ENCODE measurements at places on chromosomes 7 and 10.

DNA sequence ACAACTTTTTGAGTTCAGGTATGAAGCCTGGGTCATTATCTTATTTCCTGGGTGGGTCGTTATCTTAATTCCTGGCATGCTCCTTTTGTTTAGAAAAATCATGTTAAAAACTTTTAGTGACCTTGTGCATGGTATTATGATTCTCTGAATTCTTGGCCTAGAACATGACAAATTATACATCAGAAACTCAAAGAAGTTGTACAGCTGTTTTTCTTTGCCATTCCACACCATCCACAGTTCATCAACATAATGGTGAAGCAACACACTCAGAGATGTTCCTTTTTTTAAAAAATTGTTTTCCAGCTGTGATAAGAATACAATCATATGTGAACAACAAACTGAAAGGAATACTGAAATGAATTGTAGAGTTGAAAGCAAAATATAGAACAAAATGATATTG is 149.2 kb upstream of the SEMA3D start:
- DNase-seq = no peak

DNA sequence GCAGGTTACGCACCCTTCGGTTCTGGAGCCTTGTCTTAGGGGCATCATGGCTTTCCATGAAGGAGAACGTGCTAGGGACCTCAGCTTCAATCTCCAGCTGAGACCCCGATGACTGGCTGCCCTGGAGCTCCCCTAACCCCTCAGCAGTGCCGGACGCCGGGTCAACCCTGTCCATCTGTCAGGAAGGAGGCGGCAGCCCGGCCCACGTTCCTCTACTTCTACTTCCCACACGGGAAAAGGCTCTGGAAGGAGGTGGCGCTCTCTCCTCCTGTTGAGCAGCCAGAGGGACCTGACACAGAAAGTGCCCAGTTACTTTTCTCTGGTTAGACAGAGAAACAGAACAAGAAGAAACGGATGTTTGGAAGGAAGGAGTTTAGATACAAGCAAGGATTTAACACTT is 87.4 kb downstream of the DYNC2I1 start:
- no peak for DNase-seq

GRCh38 chr10:11249152-11249807 is 231.6 kb downstream of the CELF2 start:
- no peak for DNase-seq

- no peak for DNase-seq
These were observed 71.2 kb downstream of the ADCY1 start for GRCh38 chr7:45645141-45645969.

DNA sequence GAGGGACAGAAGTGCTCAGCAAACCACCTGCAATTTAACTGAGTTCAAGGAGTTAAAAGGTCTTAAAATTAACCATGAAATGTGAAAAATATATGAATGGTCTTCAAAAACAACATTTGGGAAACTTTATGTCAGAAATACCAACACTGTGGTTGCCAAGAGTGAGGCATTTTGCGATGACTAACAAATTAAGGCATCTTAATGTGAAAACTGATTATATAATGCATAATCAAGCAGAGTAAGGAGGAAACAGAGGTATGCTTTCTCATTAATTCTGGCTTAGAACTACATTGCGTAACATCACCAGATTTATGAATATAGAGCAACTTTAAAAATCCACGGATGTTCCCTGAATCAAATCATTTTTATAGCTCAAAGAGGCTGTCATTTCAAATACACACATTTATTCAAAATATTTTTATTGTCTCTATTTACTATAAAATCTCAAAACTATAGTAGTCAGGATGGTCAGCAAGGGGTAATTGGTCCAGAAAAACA is 335.5 kb downstream of the LRRTM3 start:
- DNase-seq = no peak

DNA sequence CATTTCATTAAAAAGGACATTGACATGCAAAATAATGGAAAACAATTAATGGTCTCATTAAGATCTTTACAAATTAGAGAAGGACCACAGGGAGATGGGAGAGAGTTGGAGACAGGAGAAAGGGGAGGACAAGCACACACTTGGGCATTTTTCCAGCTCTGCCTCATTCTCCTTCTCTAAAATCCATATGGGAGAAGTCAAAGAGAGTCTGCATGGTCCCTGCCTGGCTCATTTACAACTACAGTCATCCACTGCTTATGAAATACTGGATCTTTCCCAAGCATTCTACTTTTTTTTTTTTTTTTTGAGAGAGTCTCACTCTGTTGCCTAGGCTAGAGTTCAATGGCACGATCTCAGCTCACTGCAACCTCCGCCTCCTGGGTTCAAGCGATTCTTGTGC is 518.9 kb upstream of the CELF2 start:
- DNase-seq = no peak

GRCh38 chr10:103836861-103837260 is 18.5 kb downstream of the SH3PXD2A start:
- no peak for DNase-seq

DNA sequence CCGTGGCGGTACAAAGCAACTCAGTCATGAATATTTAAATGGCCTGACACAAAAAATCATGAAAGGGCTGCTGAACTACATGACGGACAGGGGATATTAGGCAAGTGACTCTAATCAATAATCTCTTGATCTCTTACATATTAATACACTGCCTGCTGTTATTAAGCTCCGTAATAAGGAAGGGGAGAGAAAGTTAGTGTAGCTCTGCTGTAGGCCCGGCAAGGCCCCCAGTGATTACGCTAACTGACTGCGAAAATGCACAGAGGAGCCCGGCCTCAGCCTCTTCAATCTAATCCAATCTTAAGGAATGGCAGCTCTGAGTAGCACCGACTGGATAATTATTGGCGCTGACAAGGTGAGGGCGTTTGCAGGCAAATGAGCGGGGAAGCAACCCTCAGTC is 583.5 kb upstream of the MKI67 start:
- DNase-seq = no peak

DNA sequence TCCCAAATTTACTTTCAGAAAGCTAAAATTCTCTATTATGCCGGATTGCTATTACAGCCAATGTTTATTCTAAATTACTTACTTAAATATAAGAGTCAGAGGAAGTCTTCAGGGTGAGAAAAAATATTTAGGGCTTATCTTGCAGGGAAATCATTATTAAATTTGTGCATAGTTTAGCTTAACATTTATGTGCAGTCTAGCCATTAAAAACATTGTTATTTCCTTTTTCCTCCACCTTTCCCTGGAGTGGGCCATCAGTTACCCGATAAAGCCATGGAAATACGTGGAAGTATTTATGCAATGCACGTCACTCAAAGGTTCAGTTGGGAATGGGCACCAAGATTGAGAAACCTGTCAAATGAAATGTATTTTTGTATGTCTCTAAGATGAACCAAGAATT is 9.5 kb upstream of the TAS2R60 start:
- no peak for DNase-seq

GRCh38 chr10:95121904-95122303 is 52.6 kb upstream of the CYP2C8 start:
- DNase-seq = no peak

GRCh38 chr7:2582006-2582735 is 23.4 kb downstream of the IQCE start:
- DNase-seq = no peak

DNA sequence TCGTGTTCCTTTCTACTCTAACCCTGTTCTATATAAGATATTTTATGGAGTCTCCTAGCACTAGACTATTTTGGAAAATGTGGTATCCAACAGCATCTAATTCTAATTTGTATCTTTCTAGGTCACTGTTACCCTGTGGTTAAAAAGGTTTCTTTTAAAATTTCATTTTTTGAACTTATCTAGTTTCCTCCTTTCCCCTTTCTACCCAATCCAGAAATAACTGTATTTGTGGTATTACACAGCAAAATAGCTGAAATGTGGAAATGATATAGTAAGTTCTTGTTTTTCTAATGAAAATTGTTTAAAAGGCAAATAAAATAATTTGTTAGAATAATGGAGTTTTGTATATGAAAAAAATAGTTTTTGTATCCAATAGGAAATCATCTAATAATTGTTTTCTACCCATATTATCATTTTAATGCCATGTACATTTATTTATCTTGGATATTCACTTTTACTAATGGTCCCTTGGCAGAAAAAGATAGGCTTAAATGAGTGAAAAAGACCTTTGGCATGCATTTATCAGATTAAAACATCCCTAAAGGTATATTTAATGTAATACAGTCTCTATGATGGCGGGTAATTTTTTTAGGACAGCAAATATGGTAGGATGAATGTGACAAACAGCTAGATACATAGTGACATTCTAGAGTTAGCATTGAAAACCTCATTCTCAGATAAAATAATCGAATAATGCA is 175.5 kb upstream of the PLXDC2 start:
- DNase-seq = no peak

GRCh38 chr10:48939790-48940325 is at the start of gene LRRC18:
Gene LRRC18, minus strand, starts transcription at chr10:48939840. Its CDS starts 25,685 bp downstream, at chr10:48914155.
- no peak for DNase-seq

- DNase-seq = no peak
These were observed 235.0 kb downstream of the CCSER2 start for GRCh38 chr10:84563355-84563754.

GRCh38 chr10:63210611-63211196 is 77.6 kb downstream of the NRBF2 start:
- no peak for DNase-seq

DNA sequence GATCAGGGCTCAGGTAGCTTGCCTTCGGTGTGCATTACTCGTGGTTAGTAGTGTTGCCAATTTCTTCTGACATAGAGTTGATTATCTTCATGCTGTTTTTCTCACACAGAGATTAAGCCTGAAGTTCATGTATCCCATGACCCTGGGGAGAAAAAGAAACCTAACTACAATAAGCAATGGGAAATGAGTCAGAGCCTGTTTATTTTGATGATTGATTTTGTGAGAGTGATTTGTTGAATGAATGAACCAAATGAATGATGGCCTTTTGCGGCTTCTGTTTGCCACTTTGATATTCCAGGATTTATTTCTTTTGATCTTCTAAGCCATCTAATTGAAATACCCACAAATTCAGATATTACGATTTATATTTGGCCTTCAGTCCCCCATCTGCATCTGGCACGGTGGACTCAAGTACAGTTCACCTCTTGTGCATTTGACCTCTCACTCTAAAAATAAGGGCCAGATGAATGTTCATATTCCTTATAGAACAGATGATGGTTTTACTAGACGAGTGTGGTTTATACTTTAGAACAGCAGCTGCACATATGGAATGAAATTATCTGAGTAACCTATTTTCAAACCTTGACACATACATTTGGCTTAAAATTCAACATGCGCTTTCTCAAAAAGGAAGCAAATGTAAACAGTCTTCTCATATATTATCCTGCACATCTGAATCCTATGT is 110.7 kb downstream of the PLCE1 start:
- no peak for DNase-seq

DNA sequence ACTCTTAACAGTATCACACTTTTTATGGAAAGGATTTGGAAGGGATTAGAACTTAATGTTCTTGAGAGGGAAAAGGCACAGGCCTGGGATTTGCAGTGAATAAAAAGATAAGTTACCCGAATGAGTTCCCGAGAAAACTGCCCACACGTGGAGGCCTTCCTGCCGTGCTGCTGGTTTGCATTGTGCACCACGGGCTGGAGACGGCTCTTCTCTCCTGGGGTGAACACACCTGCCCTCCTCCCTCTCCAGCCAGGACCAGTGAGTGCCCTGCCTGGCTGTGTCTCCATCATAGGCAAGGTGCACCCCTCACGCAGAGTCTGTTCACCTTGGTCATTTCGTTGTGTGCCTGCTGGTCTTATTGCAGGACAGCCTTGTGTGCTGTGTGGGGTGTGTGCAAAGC is 336.3 kb upstream of the SHH start:
- no peak for DNase-seq

DNA sequence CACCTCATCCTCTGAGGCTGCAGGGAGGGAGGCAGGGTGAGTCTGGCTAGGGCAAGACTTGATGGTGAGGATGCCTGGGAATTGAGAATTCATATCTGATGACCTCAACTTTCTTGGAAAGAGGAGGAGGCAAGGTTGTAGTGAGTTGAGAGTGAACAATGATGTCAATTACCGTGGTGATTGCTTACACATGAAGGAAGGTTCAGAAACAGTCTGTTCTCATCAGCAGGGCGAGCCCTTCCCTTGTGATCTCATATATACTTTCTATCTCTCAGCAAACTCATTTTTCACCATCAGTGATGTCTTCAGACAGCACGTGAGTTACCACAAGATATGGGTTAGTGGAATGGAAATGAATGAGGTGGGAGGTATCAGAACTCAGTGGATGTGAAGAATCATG is 20.1 kb upstream of the COL13A1 start:
- DNase-seq = no peak

GRCh38 chr10:30565449-30565848 is 64.1 kb downstream of the LYZL2 start:
- DNase-seq = no peak

- DNase-seq = no peak
These were observed 97.8 kb downstream of the OAT start for GRCh38 chr10:124320778-124321432.

- DNase-seq = no peak
These were observed 197.2 kb downstream of the ADARB2 start for GRCh38 chr10:1540144-1540543.

- peak; percentile 92 for DNase-seq
These were observed 17.1 kb downstream of the CHST3 start for GRCh38 chr10:71981015-71981875.

GRCh38 chr10:87700031-87700796 is 40.5 kb downstream of the PAPSS2 start:
- DNase-seq = no peak

GRCh38 chr7:95427166-95427565 is 7.7 kb downstream of the PON2 start:
- DNase-seq = no peak

DNA sequence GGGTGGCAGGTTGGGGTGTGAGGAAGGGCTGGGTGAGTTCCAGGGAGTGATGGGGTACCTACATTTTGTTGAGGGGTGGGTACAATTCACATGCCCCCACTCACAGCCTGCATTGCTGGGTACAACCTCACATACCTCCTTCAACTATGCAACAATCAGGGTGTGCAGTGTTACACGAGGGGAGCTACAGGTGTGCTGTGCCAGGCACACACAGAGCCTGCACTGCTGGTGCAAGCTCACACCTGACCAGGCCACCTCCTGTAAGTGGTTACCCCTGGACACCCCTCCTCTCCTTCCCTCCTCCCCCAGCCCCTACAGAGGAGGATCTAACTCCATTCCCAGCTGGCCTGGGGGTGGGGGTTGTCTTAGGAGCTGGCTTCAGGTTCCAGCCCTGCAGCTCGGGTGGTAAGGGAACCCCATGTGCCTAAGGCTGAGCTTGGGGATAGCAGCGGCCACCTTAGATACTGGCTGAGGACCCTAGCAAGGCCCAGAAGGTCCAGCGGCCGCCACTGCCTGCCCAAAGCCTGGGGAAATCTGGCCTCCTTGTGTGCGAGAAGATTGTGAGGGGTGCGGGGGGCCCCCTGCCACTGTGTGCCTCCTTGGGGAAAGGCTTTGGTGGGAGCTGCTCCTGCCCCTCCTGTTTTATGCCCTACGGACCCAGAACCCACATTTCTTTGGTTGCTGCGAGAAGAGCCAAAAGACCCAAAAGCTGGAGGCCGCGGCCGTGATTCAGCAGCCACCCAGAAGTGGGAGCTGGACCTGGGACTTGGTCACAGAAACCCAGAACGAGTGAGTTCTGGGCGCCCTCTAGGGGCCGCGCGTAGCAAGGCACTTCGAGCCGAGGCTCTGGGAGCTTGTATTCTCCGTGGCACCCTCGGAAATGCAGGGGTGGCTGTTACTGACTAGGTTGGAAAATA is 10.8 kb downstream of the TLX1 start:
- peak; percentile 82 for DNase-seq
